Stimulated activated CD8-positive, alpha-beta memory T cell treated with anti-CD3 and anti-CD28 coated beads, Interleukin-15, amount 100 ng/mL, for 1 hour (primary cell): ENCODE measurements at places on chromosomes 16 and 17.

- no peak for DNase-seq
Observed at GRCh38 chr17:51869387-51869786, 289.1 kb downstream of the CA10 start.

DNA sequence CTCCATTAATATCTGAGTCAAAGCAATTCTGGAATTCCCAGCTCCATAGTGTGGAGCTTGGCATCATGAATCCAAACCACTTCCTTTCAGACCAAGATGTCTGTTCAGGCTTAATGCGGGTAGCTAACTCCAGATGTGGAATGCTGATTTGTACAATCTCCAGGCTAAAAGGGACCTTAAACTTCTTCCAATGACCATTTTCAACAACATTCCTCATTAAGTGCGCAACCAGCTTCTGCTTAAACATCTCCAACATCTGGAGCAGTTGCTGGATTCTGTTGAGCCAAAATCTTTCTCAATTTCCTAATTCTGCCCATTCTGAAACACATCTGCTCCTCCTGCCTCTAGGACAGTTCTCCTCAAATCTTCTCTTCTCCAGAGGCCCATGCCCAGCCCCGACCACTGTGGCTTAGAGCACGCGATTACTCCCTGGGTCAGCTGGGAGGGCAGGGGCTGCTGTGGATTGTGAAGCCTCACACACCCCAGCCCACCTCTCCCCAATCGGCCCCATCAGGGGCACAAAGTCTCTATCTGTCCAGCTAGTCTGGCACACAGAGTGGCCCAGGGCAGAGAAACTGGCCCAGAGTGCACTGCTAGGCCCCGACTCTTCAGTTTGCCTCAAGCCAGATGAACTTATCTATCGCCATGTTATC lies 36.2 kb downstream of the ASPA start:
- DNase-seq = no peak

DNA sequence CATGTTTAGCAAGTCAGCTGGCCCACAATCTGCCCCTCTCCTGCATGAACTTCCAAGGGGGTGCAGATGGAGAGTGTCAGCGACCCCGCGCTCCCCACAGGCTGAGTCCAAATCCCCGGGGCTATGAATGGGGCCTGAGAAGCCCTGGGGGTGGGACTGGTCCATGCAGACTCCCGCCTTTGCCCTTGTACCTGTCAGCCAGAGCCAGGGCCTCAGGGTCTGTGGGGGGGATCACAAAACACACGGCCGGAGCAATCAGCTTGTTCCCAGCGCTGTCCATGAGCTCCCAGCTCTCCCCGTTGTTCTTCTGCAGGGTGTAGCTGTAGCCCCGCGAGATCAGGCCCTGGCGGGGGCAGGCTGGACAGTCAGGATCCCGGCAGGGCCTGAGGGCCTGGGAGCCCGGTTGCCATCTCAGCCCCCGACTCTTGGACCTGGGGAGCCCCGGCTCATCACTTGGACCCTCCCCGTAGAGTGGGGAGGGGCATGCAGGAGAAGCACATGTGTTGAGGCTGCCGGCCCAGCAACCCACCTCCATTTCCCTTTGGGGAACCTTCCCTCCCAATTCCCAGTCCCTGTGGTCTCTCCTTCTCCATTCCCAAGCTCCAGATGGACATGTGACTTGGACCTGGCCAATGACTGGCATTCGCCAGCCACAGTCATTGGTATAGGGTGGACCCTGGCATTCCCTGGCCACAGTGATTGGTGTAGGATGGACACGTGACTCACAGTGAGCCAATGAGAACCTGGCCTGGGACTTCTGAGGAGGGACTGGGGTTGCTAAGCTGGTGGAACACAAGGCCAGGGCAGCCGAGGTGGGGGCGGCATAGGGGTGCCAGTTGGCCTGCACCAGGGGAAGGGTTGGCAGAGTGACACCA lies 42.4 kb downstream of the PPL start:
- DNase-seq = no peak

GRCh38 chr17:17587614-17588337 lies 3.7 kb downstream of the PEMT start:
- DNase-seq = no peak

- DNase-seq = no peak
Observed at GRCh38 chr16:55568207-55568606, 1.7 kb downstream of the CAPNS2 start.

DNA sequence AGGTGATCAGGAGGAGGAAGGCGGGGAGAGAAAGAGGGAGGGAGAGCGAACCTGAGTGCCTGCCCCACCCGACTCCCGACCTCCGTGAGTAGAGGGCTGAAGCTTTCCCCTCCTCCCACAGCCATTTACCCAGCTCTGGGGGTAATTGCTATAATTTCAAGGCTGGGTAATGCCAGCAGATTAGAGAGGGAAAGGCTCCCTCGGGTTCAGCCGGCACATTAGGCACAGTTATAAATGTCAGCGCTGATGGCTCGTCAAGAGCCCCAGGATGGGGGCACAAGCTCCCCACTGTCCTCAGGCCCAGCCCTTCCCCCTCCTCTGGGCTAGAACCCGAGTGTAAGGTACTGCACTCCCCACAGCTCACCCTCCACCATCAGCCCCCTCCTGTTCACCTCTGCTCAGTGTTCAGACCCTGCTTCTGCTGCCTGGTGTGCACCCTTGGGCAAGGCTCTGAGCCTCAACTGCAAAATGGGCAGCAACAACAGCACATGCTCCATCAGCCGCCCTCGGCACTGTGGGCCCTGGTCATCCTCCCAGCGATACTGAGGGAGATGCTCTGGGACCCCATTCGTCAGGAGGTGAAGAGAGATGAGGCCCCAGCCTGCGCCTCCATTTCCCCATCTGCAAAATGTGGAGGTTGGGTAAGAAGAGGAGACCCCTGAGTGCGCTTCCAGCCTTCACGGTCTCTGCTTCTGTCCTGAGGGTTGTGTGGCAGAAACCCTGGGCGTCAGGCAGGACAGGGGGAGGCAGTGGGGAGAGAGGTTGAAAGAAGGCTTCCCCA lies 77.2 kb downstream of the NT5M start:
- DNase-seq = no peak

- no peak for DNase-seq
Observed at GRCh38 chr16:31496670-31497069, 11.5 kb downstream of the RUSF1 start.

- no peak for DNase-seq
Observed at GRCh38 chr16:88782454-88783390, 2.3 kb downstream of the PIEZO1 start.

- no peak for DNase-seq
Observed at GRCh38 chr16:85105475-85105874, 6.8 kb downstream of the CIBAR2 start.

DNA sequence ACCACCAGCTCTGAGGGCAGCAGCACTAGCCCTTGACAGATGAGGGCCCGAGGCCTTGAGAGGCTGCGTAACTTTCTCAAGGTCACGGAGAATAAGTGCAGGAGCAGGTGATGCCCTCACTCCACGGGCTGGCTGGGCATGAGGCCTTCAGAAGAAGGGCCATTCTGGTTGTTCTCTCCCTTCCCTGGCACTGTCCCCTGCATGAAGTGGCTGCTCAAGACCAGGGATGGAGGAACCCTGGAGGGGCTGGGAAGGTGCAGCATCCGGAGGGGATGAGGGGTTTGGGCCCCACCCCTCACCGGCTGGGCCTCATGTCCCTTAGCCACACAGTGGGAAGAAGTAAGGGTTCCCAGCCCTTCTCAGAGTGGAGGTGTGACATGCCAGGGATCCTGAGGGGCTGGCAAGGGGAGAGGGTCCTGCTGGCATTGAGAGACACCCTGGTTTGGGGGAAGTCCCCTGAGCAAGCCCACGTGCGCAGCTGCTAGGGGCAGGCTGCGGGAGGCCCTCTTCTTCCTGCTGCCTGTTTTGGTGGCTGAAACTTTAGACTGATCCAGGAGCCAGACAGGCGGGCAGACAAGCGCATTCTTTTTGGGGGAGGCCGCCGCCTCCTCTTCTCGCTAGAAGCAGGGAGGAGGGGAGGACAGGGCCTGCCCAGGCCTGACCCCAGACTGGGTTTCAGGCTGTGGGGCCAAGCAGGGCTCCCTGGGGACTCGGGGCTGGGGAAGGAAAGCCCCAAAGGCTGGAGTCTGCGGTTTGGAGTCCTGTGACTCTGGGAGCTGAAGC lies 74.0 kb downstream of the N4BP1 start:
- DNase-seq = no peak

- no peak for DNase-seq
Observed at GRCh38 chr16:84291226-84291625, 3.5 kb upstream of the WFDC1 start.

DNA sequence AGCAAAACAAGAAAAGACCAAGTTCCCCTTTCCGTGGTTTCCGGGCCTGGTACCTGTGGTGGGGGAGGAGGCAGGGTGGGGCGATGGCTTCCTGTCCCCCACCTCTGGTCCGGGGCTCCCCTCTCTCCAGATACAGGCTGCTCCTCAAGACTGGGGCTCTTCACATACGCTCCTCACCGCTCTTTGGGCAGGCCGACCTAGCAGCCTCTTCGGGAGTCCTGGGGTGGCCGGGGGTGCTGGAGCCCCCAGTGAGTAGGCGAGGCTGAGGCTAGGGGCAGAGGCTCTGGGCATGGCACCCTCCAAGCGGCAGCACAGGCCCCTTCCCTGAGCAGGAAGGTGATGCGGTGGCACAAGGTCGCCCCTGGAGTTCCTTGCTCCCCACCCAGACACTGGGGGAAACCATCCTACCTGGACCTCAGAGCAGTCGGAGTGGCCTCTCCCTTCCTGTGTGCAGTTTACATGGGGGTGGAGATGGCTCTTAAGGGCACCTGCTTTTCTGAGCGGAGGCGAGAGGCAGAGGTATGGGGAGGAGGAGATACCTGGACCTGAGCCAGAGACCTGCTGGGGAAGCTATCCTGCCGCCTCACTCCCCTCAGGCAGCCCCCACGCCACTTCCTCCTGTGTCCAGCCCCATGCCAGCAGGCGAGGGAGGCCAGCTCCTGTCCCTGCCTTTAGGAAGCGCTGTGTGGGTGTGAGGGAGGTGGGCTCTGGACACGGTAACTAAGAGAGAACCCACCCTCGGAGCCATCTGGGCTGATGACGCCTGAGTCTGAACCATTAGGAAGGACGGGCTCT lies 891 bp downstream of the CORO1A start:
- peak; percentile 53 for DNase-seq

- no peak for DNase-seq
Observed at GRCh38 chr16:72162105-72162692, 9.8 kb downstream of the PMFBP1 start.

- DNase-seq = no peak
Observed at GRCh38 chr17:34764716-34765115, 185.3 kb downstream of the TMEM132E start.

- DNase-seq = no peak
Observed at GRCh38 chr16:46747777-46748651, at the start of gene MYLK3. Gene MYLK3, minus strand, starts transcription at chr16:46748344. Its CDS starts 151 bp downstream, at chr16:46748193.
